Fibroblast of the aortic adventitia (primary cell): ENCODE measurements at places on chromosomes 16 and 17.

GRCh38 chr17:58391302-58391984, 25.9 kb downstream of the RNF43 start:
- peak; percentile 25 for DNase-seq

- peak; percentile 26 for DNase-seq
Observed at GRCh38 chr16:21194771-21195301, 16.5 kb downstream of the ZP2 start.

GRCh38 chr17:1562176-1562643, 382 bp downstream of the PITPNA start:
- DNase-seq: no peak

- DNase-seq: peak; percentile 25
Observed at GRCh38 chr17:45857977-45858708, 13.5 kb downstream of the SPPL2C start.

GRCh38 chr16:85711982-85712587, 23.3 kb upstream of the GINS2 start:
- DNase-seq: no peak

DNA sequence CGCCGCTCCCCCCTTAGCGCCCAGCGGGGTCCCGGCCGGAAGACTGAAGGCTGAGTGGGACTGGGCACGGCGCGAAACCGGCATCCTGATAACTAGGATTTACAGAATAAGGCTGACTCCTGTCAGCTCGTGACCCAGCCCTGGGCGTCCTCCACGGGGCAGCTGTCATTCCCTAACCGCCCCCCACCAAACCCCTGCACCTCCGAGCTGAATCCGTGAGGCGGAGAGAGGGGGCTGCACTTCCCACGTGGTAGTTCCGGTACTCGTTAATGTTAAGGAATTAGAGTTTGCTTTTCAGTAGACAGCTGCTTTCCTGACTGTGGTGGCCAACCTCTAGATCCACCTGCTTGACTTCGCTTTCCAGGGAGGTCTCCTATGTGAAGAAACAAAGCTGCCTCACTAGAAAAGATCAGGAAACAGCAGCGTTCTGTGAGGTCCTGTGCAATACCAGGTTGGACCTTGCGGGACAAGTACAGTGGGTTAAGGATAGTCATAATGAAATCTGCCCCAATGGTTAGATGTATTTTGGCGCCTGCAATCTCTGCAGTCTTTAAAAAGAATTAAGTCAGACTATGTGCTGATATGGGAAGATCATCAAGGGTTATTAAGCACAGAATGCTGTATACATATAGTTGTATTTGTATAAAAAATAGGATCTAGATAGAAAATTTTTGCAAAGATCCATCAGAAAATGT, 1.1 kb upstream of the WBP2 start:
- peak; percentile 19 for DNase-seq

DNA sequence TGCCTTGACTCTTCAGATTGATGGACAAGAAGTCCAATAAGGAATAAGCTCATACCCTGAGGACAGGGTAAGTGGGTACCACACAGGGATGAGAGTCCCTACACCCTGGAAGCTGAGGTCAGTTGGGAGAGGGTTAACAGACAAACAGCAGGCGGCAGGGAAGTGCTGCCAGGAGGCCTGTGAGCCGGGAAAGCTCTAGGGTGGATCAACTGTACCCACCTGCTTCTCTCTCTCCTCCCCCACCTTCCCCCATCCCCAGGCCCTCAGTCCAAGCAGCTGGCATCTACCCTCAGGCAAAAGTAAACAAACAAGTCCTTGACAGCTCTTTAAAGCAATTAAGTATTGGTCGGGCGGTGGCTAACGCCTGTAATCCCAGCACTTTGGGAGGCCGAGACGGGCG, 20.7 kb upstream of the MYLK3 start:
- no peak for DNase-seq

DNA sequence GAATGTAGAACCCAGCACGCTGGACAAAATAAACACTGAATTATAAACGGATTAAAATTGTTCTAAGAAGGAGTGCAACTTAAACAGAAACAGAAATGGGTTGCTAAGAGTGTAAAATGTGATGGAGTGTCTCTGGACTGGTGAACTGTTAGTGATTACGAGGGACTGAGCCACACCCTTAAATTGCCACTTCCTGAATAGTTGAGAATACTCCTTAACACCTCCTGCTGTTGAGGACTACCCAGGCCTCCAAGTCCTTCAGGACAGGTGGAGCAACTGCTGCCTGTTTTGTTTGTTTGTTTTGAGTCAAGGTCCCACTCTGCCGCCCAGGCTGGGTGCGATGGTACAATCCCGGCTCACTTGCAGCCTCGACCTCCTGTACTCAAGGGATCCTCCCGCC, 25.8 kb upstream of the IRF8 start:
- no peak for DNase-seq

DNA sequence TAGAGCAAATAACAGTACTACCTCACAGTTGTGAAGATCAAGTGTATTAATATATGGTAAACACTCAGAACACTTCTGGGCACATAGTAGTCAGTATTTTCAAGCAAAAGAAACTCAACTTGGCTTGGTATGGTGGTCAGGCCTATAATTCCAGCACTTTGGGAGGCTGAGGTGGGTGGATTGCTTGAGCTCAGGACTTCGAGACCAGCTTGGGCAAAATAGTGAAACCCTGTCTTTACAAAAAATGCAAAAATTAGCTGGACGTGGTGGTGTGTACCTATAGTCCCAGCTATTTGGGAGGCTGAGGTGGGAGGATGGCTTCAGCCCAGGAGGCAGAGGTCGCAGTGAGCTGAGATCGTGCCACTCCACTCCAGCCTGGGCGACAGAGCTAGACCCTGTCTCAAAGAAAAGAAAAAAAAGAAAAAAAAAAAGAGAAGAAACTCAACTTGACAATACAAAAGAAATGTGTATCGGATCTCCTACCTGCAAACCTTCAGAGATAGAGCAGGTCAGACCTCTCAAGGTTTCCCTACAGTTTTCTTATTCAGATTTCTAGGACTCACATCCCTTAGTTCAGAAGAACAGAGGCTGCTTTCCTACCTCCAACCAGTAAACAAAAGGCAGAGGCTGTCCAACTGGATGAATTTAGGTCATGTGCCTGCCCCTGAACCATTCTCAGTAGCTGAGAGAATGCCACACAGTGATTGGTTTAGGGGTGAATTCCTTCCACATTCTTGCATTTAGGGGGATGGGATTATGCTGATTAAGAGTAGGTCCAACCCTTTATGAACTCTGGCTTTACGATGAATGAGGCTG, 1.7 kb upstream of the KPNA2 start:
- DNase-seq: peak; percentile 46

DNA sequence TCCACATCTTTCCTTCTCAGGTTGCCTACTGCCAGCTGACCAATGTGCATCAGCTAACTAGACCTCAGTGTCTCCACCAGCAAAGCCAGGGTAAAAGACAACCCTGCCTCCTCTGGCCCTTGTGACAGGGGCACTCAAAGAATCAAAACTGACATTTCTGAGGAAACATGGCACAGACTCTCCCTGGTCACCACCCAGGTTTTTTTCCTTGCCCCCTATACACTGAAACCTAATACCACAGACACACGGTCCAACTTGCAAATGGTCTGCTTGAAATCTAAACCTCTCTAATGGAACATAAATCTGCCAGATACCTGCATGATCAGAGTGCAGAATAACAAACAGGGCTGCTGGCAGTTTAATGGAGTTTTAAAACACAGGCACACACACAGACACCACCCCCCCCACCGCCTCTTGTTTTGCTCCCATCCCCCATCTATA, 19.5 kb upstream of the CORO6 start:
- no peak for DNase-seq

DNA sequence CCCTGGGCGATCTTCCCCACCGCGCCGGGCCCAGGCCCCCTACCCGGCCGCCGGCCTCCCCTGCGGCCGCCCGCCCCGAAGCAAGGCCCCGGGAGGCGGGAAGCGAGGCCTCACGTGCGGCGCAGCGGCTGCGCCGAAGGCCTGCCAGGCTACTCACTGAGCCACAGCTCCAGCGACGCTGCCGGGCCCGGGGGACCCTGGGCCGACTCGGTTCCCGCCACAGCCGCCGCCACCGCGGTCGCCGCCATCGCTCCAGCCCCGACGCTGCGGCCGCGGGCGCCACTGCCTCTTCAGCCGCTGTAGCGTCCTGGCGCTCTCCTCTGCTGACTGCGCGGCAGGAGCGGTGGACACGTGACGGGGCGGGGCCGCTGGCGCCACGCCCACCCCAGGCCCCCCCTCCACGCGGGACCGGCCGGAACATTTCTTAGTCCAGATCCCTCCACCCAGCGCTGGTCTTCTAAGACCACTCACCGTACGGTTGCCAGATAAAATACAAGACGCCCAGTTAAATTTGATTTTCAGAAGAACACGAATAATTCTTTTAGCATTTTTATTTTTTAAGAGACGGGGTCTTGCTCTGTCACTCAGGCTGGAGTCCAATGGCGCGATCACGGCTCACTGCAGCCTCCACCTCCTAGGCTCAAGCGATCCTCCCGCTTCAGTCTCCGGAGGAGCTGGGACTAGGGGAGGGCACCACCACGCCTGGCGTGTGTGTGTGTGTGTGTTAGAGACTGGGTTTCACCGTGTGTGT, at the start of gene GGA2:
TSS of gene GGA2 (minus strand) at position 331 of the 751 bp plus-strand sequence. CDS start at position 248, 83 bp downstream.
- DNase-seq: peak; percentile 75

GRCh38 chr17:59848778-59849177, 44.0 kb downstream of the TUBD1 start:
- peak; percentile 78 for DNase-seq

DNA sequence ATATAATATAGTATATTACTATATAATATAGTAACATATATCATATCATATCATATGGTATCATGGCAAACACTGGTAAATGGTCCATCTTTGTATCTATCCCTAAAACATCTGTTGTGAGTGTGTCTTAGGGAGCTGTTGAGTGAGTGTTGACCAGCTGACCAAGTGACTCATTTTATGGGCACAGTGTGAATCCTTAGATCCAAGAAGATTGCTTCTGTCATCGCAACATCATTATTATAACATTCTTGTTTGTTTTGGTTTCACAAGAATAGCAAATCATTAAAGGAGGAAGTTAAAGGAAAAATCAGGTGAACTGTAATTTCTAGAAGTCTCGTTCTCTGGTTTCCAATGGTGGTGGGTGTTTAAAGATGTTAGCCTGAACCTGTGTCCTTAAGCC, 11.7 kb upstream of the MAF start:
- DNase-seq: no peak

- no peak for DNase-seq
Observed at GRCh38 chr16:386641-387156, 4.9 kb upstream of the PGAP6 start.

- DNase-seq: peak; percentile 58
Observed at GRCh38 chr16:85003725-85004586, 7.4 kb downstream of the ZDHHC7 start.

- peak; percentile 57 for DNase-seq
Observed at GRCh38 chr16:51497541-51498211, 346.6 kb upstream of the SALL1 start.

DNA sequence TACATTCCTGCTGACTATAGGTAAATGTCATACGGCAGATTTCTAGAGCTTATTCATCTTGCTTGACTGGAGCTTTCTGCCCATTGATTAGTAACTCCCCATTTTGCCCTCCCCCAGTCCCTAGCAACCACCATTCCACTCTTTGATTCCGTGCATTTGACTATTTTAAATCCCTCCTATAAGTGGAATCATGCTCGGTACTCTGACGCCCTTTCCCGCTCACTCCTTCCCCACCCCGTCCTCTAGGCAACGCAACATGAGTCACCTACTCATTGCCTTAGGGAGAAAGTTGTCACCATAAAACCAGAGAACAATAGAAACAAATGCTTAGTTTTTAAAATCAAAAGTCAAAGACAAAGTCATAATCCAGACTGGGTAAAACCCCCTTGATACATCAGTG, 45.5 kb upstream of the RBBP6 start:
- DNase-seq: no peak

GRCh38 chr17:3026125-3026855, 37.1 kb downstream of the OR1D5 start:
- no peak for DNase-seq

- no peak for DNase-seq
Observed at GRCh38 chr17:42358434-42358833, 29.8 kb downstream of the STAT3 start.

DNA sequence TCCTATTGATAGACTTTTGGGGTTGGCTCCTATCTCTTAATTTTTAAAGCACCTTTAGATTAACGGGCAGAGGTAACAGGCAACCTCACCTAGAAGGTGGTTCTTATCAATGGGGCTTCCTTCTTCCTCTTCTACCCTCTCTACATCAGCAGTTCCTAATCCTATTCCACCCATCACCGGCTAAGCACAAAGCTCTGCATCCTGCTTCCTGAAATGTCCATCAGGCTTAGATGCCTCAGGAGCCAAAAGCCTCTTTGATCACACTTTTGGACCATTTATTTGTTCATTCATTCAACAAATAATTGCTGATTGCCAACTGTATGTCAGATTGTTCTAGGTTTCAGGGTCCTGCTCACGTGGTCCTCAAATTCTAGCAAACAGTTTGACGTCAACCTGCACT, 586.0 kb downstream of the TOX3 start:
- DNase-seq: no peak

GRCh38 chr16:71282943-71283342, 6.3 kb downstream of the CMTR2 start:
- no peak for DNase-seq

- DNase-seq: no peak
Observed at GRCh38 chr17:1976000-1976682, 49.0 kb downstream of the RTN4RL1 start.

DNA sequence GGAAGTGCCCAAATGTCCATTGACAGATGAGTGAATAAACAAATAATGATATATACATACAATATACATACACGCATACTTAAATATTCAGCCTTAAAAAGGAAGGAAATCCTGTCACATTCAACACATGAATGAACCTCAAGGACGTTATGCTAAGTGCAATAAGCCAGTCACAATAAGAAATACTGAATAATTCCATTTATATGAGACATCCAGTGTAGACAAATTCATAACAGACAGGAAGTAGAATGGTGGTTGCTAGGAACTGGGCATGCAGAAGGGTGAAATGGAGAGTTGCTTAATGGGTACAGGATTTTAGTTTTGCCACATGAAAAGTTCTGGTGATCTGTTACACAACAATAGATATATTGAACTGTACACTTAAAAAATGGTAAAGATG, 8.8 kb upstream of the ITGB4 start:
- no peak for DNase-seq

GRCh38 chr16:12160249-12160648, 183.7 kb downstream of the SNX29 start:
- peak; percentile 27 for DNase-seq

DNA sequence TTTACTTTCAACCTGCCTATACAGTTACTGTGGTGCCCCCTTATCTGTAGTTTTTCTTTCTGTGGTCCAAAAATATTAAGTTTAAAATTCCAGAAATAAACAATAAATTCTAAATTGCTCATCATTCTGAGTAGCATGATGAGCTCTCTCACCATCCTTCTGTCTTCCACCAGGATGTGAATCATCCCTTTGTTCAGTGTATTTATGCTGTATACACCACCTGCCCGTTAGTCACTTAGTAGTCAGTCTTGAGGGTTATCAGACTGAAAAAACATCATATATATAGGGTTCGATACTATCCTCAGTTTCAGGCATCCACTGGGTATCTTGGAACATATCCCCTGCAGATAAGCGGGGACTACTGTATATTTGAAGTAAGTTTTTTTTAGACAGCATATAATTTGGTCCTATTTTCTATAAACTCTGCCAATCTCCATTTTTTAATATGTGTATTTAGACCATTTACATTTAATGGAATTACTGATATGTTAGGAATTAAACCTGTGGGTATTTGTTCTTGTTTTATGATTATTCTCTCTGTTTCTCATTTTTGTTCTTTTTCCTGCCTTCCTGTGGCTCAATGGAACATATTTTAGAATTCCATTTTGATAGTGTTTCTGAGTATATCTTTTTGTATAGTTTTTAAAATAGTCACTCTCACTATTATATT, 31.0 kb downstream of the TBX21 start:
- no peak for DNase-seq

- no peak for DNase-seq
Observed at GRCh38 chr17:38604479-38605403, 1.0 kb downstream of the SRCIN1 start.
